ENCODE measurements at places on chromosomes 1 and 21.

DNA sequence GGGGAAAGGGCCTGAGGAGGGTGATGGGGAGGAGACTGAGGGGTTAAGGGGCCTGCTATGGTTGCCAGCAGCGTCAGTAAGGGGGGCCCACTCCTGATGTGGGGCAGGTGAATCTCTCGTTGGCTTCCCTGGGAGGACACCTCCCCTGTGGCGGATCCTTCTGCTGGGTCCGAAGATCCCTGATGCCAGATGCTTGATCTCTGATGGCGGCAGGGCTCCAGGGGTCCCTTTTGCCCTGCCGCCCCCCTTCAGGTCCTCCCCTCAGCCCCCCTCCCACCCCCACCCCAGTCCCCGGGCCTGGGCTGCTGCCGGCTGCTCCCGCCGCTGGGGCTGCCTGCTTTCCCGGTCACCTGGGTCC is 219 bp downstream of the CELF3 start:
- no peak for DNase-seq

DNA sequence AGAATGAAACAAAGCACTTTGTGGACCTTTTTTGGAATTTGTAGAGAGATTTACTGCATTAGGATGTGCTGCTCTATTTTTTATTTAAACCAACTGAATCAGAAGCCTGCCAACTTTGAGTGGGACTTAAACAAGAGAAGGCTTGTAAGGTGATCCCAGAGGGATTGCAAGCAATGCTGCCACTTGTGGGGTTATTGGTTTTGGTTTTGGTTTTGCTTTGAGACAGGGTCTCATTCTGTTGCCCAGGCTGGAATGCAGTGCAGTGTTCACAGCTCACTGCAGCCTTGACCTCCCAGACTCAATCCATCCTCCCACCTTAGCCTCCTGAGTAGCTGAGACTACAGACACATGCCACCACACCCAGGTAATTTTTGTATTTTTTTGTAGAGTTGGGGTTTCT is 32.2 kb upstream of the GNG5 start:
- DNase-seq, result no peak

DNA sequence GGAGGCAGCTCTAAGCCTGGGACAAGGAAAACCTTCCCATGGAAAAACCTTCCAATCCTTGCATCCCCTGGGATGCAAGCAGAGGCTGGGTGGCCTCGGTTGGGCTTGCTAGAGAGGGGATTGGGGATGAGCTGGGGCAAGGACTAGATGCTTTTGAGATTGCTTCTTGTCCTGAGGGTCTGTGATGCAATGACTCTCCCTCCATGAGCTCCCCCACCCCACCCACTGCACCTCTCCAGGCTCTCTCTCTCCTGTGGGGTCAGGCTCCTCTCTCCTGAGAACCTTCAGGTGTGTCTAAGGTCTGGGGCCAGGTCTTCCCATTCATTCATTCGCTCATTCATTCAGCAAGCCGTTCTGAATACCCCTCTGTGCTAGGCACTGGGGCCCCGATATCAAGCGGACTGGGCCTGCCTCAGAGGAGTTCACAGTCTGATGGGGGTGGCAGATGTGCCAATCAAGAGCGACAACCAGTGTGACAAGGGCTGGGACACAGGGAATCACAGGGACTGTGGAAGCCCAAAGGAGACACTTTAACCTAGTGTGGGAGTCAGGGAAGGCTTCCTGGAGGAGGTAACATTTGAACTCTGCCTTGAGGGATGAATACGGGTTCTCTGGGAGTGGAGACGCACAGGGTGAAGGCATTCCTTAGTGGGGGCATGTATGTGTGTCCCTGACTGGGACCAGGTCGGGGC is 6.5 kb downstream of the LDLRAD1 start:
- no peak for DNase-seq

- no peak for DNase-seq
Observed at GRCh38 chr1:28163496-28164161, 12.9 kb downstream of the PTAFR start.

- no peak for DNase-seq
Observed at GRCh38 chr1:41483001-41483850, 1.3 kb downstream of the EDN2 start.

DNA sequence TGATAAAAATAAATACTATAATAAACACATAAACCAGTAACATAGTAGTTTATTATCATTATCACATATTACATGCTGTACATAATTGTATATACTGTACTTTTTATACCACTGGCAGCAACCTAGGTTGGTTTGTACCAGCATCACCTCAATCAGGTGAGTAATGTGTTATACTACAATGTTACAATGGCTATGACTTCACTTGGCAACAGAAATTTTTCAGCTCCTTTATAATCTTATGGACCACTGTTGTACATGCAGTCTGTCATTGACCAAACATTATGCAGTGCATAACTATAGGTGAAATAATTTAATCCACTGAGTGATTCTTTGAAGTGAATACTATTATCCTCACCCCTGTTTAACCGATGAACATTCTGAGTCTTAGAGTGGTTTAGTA is 44.5 kb downstream of the TNFSF4 start:
- no peak for DNase-seq

DNA sequence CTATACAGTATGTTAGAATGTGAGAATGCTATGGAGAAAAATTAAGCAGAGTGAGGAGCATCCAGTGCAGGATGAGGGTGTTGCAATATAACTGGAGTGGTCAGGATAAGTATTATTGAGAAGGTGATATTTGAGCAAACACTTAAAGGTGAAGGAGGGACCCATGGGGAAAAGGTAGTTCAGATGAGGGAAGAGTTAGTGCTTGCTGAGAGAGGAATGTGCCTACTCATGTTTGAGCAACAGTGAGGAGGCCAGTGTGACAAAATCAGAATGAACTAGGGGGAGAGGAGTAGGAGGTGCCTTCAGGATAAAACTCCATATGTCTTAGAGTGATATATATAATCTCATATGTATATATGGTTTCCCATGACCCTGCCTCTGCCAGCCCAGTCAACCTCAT is 6.2 kb upstream of the TRIM45 start:
- DNase-seq, result no peak

DNA sequence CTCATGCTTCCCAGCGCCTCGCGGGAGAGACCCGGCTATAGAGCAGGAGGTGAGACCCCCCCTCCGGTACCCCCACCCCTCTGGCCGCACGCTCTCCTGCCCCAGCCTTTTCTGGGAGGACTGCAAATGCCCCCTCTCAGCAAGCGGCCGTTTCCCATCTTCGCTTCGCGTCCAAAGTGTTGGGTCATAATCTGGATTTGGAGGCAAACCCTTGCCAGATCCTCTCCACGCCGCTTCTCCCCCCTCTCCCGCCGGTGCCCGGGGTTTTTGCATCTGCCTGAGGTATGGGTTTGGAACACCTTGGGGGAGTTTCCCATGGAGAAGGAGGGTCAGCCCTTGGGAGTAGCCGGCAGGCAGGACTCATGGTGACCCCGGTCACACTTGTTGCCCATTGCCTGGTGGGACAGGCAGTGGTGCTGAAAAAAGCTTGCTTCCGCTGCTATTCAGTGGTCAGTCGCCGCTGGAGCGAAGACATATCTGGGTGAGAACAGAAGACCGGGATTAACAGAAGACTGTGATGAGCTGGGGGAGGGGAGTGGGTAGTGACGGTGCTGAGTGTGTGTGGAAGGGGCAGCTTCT is 935 bp downstream of the KCNK2 start:
- no peak for DNase-seq

DNA sequence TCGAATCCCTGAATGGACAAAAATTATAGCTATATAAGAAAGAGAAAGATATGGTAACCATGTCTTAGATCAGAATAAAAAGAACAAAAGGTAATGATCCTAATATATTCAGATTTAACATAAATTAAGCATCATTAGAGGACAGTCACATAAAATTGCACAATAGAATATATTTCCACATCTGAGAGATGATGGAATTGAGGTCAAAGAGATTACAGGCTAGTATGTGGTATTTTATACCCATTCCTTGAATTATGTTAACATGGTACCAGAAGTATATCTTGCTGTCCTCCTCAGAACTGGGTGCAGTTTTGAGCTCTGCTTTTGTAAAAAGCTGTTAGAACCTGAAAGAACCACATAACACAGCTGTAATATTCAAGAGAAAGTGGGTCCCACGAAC is 245.6 kb upstream of the HOOK1 start:
- no peak for DNase-seq

DNA sequence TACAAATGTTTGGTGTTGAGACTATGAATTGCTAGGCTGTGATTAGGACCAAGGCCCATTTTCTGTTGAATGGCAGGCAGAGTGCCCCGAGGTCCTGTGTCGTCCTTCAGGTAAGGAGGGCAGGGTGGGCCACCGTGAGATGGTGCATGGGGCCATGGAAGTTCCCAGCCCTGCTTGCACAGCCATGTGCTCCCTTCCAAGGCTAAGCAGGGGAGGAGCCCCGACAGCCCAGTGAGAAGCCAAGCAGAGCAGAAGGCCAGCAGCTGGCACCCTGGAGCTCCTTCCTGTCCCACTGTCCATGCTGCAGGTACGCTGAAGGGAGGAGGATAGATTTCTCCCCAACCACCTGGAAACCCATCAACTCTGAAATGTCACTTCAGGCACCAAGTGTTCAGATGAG is 8.2 kb upstream of the NUAK2 start:
- no peak for DNase-seq

DNA sequence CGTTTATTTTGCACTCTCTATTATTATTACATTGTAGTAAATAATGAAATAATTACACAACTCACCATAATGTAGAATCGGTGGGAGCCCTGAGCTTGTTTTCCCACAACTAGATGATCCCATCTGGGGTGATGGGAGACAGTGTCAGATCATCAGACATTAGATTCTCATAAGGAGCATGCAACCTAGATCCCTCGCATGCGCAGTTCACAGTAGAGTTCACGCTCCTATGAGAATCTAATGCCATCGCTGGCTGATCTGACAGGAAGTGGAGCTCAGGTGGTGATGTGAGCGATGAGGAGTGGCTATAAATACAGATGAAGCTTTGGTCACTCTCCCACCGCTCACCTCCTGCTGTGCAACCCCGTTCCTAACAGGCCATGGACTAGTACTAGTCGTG is 112.1 kb downstream of the ROR1 start:
- no peak for DNase-seq

GRCh38 chr1:6695868-6696267 is 5.7 kb downstream of the DNAJC11 start:
- no peak for DNase-seq

DNA sequence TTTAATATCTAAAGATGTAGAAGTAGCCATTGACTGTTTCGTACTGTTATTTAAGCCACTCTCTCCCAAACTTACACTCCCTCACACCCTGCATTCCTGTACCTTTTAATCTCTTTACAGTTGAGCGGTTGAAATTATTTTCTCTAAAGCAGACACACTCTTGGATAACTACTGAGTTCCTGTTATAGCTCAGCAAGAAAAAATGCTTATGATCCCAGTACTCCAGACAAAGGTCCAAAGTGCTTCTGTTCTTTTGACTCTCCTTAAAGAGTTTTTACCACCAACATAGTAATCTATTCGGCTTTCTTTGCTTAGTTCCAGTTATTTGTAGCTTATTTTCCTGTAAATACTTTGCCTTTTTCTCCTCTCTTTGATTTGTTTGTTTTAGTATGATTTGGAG is 100.1 kb downstream of the ATF6 start:
- no peak for DNase-seq

DNA sequence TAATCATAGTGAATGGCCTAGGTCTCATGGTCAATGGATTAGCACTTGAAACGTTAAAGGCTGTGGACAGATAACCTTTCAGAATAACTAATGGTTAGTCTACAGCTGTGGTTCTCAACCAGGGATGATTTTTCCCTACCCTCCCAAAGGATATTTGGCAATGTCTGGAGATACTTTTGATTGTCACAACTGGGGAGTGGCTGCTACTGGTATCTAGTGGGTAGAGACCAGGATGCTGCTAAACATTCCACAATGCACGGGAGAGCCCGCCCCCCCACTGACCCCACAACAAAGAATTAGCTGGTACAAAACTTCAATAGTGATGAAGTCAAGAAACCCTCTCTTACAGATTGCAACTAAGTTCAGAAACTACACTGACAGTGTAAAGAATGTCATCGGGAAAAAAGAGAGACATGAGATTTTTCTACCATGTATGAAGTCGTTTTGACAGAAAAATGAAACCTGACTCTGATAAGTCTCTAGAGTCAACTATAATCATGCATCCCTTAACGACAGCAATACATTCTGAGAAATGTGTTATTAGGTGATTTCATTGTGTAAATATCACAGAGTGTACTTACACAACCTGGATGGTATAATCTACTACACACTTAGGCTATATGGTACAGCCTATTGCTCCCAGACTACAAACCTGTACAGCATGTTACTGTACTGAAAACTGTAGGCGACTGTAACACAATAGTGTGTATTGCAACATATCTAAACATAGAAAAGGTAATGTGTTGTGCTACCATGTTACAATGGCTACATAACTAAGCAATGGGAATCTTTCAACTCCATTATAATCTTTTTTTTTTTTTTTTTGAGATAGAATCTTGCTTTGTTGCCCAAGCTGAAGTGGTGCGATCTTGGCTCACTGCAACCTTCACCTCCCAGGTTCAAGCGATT is 49.7 kb upstream of the PRDX6 start:
- DNase-seq, result no peak

GRCh38 chr1:112527266-112528010 is 18.7 kb downstream of the WNT2B start:
- DNase-seq, result no peak

DNA sequence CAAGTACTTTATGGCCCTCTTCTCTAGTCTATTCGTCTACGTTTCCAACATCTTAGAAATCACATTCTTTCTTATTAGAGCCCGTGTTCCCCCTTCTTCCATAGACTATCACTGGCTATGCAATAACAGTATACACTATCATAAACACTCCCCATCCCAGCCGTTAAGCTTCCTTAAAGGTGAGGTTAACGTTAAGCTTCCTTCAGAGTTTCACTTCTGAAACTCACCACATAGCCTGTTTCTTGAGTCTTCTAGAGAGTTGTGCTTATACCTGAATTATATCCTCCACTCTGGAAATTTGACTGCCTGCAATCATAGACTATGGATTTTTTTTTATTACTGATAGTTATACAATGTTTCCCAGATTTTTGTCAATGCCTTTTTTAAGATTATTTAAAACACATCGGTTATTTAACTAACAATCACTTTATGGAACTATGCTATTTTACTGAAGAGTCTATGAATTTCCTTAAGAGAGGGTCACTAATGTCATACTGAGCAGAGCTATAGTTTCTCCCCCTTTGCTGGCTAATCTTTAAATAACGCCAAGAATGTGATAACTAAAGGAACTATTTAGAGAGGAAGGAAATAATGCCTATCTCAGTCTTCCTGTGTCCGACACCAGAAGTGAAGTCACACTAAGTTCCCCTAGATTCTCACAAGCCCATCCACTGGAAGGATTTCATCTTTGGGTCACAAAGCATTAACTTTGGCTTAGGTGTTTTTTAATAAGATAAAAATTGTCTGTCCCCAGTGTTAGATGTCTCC is 16.8 kb downstream of the FCER1A start:
- DNase-seq, result no peak

- DNase-seq, result no peak
Observed at GRCh38 chr1:65230731-65231481, 78.4 kb upstream of the DNAJC6 start.

Data from activated CD8-positive, alpha-beta memory T cell treated with anti-CD3 and anti-CD28 coated beads for 4 hours (primary cell).